ENCODE measurements at places on chromosomes 6 and 20. TPM values are rescaled to one million over a fixed set of nuclear protein-coding genes. Genes with fewer than 3 reads are reported as not detected.

Gene ITPA
- 24.6 TPM for polyA plus RNA-seq

Gene GRM1
- polyA plus RNA-seq, result not detected

Gene PTPRA
- polyA plus RNA-seq, result 10.7 TPM

Gene C20orf96
- polyA plus RNA-seq, result 0.70 TPM

Gene SYNDIG1
- not detected for polyA plus RNA-seq

Gene SMPDL3A
- 37.3 TPM for polyA plus RNA-seq

Gene LZTS3
- 1.9 TPM for polyA plus RNA-seq

Gene WFDC5
- not detected for polyA plus RNA-seq

DNA sequence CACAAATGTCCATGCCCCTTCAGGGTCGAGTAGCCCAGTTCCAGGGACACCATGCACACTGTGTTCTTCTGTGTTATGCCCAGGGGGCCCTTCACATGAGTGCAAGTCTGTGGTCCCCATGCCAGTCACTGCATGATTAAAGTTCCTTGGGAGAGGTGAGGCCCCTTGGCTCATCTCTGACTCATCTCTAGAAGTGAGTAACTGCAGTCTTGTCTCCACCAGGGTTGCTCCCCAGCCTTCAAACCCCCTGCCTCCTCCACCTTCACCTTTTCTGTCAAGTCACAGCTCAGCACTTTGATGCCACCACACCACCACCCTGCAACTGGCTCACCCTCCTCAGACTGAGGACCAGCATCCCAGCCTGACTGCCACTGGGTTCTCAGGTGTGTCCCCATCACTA, 161.7 kb downstream of the UNC5CL start:
- H3K4me1 ChIP-seq, result no peaks in the 10 kb centered on the region
- no peak overlapping the region for H3K27ac ChIP-seq
- H3K4me3 ChIP-seq, result no peak overlapping the region

DNA sequence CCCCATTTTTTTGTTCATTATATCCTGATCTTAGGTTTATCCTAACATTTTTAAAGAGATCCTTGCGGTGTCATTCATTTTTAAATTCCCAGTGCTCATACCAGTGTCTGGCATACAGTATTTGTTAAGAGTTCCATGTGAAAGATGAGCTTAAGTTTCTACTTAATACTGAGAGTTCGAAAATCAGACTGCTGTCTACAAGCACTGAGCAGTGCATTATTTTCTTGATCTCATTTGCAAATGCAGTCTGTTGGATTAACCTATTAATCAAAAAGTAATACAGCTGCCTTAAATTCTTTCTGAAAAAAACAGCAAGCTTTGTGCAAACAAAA, 663 bp downstream of the COQ3 start:
- H3K27ac ChIP-seq, result peak overlapping the region; percentile 78
- H3K4me3 ChIP-seq, result peak overlapping the region; percentile 98
- H3K4me1 ChIP-seq, result peaks cover 6% of the 10 kb centered on the region
- no peaks in the 10 kb centered on the region for H3K36me3 ChIP-seq
- no peaks in the 10 kb centered on the region for H3K27me3 ChIP-seq
- no peak for DNase-seq

- peaks cover 18% of the 10 kb centered on the region for H3K27me3 ChIP-seq
- no peak overlapping the region for H3K4me3 ChIP-seq
- no peak for DNase-seq
- H3K4me1 ChIP-seq, result no peaks in the 10 kb centered on the region
- no peaks in the 10 kb centered on the region for H3K36me3 ChIP-seq
Measured at GRCh38 chr6:27287751-27288135, 24.3 kb downstream of the POM121L2 start.

DNA sequence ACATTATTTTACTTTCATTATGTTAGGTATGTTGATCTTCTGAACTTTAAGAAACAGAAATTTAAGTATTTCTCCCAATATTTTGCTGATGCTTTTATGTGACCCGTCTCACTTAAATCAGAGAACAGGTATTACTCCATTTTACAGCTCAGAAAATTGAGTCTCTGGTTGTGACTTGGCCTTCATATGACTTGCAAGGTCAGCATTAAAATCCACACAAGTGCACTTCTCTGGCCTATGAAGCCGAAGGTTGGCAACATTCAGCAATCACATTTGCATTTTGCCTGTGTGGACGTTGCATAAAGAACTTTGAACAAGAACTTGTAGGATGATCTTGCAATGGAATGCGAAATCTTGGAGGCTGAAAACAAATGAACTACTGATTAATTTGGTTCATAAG, 10.1 kb upstream of the MYLIP start:
- DNase-seq, result no peak
- H3K36me3 ChIP-seq, result no peaks in the 10 kb centered on the region
- no peaks in the 10 kb centered on the region for H3K4me1 ChIP-seq
- H3K4me3 ChIP-seq, result no peak overlapping the region

GRCh38 chr6:106692112-106692818, 62.9 kb downstream of the QRSL1 start:
- no peak for DNase-seq
- H3K27ac ChIP-seq, result peak overlapping the region; percentile 57
- no peaks in the 10 kb centered on the region for H3K36me3 ChIP-seq
- no peak overlapping the region for H3K4me3 ChIP-seq
- no peaks in the 10 kb centered on the region for H3K27me3 ChIP-seq

DNA sequence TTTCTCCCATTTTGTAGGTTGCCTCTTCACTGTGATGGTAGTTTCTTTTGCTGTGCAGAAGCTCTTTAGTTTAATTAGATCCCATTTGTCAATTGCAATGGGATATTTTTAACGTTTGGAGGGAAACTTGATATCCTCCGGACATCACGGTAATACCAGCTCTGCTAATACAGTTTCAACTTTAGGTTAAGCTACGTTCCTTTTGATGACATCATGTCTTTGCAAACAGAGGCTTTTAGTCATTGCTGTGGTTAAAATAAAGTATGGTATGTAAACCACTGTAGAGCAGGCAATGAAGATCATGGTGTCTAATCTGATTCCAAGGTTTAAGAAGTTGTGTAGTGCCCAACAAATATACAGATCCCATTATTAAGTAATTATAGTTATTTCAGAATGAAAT, 168.0 kb upstream of the CHD6 start:
- H3K4me3 ChIP-seq, result no peak overlapping the region
- no peak for DNase-seq
- no peak overlapping the region for H3K27ac ChIP-seq
- no peaks in the 10 kb centered on the region for H3K4me1 ChIP-seq
- no peaks in the 10 kb centered on the region for H3K27me3 ChIP-seq
- no peaks in the 10 kb centered on the region for H3K36me3 ChIP-seq

DNA sequence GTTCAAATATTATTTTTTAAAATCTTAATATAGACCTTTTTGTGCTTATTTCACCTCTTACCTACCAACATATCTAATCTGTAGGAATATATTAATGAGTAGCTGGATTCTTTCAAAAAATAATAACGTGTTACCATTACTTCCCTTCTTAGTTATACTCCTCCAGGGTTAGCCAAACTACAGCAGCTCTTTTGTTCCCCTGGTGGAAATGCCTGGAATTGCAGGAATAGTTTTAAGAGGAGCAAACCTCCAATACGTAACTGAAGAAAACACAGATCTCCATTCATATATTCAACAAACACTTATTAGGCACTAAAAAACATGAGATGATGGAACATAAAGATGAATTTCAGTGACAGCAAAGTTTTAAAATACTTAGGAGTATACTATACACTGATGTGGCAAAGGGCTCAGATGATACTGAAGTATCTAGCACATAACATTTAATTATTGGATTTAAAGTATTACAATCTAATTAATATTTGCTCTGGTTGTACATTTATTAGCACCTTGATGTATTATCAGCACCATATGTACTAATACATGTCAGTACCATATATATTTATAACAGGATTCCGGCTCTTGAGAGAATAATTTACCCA, 78.3 kb downstream of the TBX18 start:
- no peak overlapping the region for H3K4me3 ChIP-seq
- no peak for DNase-seq
- H3K4me1 ChIP-seq, result no peaks in the 10 kb centered on the region
- H3K36me3 ChIP-seq, result no peaks in the 10 kb centered on the region
- H3K27me3 ChIP-seq, result no peaks in the 10 kb centered on the region

GRCh38 chr20:60257671-60258070, 299.4 kb downstream of the CDH26 start:
- no peaks in the 10 kb centered on the region for H3K36me3 ChIP-seq
- DNase-seq, result no peak
- no peaks in the 10 kb centered on the region for H3K4me1 ChIP-seq
- H3K27me3 ChIP-seq, result no peaks in the 10 kb centered on the region

- no peaks in the 10 kb centered on the region for H3K36me3 ChIP-seq
- H3K27ac ChIP-seq, result peak overlapping the region; percentile 45
- H3K4me1 ChIP-seq, result no peaks in the 10 kb centered on the region
- no peaks in the 10 kb centered on the region for H3K27me3 ChIP-seq
- no peak overlapping the region for H3K4me3 ChIP-seq
- no peak for DNase-seq
Measured at GRCh38 chr6:150528648-150529285, 70.9 kb upstream of the PLEKHG1 start.

- no peak overlapping the region for H3K4me3 ChIP-seq
- no peaks in the 10 kb centered on the region for H3K27me3 ChIP-seq
- H3K4me1 ChIP-seq, result no peaks in the 10 kb centered on the region
- no peak overlapping the region for H3K27ac ChIP-seq
Measured at GRCh38 chr6:110266996-110267395, 86.8 kb downstream of the CDC40 start.

Data from liver (tissue), 10 donors.